ENCODE measurements at places on chromosomes 11 and 22.

GRCh38 chr11:131423688-131424087 is 53.3 kb downstream of the NTM start:
- no peak for DNase-seq

DNA sequence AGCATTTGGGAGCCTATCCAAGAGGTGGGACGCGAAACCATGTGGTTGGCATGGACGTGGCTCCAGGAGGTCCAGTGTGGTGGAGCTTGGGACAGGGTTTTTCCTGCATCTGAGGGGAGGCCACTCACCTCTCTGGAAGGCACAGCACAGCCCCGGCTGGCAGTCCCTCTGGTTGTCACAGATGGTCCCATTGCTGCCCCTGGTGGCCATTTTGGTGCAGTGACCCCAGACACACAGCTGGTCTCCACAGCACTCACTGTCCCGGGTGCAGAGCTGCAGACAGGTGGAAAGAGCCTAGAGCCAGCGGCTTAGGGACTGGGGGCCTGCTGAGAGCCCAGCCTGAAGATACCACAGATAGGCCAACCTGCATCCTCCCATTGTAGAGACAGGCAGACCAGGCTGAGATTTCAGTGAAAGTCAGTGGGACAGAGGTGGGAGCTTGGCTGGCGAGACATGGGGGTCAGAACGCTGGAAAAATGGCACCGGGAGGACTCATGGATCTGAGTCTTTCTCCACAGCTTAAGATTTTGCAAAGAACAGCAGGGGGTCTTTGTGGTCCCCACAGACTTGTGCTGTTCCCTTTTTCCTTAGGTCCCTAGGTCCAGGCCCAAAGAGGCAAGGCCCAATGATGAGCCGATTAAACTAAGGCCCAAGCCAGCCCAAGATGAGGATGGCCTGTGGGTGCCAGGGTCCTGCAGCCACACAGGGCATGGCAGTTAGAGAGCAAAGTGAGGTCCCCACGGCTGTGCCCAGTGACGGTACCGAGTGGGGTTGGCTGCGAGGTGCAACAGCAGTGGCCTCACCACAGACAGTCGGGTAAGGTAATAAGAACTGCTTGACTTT is 41.4 kb downstream of the DKK3 start:
- DNase-seq: peak; percentile 92

DNA sequence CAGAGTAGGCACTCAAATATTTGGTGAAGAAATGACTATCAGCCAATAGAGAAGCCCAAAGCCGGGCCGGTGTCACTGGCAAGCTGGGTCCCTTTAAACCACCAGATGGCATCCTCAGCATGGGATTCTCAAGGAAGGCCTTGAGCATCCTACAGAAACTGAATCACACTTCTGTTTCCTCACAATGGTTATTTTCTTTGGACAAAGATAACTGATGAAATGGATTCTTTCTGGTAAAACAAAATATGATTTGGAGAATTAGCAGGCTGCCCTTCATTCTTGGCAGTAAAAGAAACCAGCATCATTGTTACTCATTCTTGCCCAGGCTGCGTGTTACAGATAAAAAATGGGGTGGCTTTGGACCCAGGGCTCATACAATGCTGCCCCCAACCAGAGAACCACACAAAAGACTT is 30.3 kb upstream of the ASPHD2 start:
- peak; percentile 63 for DNase-seq

DNA sequence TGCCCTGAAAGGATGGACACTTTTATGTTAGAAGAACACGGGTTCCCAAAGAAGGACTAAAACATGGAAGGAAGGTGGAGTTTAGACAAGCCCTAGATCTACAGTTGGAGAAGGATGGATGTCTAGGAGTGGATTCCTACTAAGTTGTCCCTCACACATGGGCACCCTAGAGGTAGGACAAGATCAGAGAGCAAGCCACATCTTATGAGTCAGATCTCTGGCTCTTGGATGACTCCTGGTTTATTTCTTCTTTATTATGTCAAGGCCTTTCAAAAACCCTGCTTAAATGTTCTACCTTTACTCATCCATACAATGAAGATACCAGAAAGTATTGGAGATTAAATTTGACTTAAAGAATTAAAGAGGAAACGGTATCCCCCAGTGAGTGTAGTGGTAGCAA is 34.4 kb downstream of the PRCP start:
- no peak for DNase-seq

DNA sequence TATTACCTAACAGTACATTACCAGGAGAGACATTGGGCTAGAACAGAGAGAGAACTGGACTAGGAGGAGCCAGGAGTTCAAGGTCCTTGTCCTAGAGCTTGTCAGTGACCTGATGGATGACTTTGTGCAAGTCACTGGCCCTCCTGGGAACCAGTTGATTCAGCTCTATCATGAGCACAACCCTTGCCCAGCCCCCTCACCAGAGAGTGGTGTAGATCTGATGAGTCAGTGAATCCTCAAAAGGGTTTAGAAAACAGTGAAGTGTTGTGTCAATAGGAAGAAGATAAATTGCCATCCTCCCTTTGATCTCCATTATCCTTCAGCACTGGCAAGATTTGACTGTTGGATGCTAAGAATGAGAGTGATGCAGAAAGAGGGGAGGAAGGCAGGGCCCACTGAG is 24.3 kb downstream of the NEU3 start:
- no peak for DNase-seq

DNA sequence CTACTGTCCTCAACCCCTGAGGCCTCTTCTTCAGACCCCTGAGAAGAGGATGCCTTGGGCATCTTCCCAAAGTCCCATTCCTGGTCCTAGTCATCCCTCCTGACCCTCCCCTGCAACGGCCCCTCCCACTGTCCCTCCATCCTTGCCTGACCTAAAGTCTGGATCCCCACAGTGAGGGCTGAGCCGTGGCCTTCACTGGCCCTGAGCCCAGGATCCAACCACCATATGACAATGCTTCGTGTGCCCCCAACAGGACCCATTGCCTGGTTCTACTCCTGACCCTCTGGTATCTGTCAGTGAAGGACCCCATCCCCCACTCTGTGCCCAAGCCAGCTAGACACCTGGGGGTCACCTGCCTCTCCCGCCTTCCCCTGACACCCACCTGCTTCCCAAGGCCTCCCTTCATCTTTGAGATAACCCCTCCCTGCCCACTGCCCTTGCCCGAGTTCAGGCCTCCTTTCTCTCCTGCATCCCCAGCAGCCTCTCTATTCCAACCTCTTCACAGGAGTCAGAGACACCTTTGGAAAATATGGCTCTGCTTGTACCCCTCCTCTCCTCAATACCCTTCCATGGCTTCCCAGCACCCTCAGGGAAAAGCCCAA is 48.0 kb downstream of the LRRC32 start:
- no peak for DNase-seq

DNA sequence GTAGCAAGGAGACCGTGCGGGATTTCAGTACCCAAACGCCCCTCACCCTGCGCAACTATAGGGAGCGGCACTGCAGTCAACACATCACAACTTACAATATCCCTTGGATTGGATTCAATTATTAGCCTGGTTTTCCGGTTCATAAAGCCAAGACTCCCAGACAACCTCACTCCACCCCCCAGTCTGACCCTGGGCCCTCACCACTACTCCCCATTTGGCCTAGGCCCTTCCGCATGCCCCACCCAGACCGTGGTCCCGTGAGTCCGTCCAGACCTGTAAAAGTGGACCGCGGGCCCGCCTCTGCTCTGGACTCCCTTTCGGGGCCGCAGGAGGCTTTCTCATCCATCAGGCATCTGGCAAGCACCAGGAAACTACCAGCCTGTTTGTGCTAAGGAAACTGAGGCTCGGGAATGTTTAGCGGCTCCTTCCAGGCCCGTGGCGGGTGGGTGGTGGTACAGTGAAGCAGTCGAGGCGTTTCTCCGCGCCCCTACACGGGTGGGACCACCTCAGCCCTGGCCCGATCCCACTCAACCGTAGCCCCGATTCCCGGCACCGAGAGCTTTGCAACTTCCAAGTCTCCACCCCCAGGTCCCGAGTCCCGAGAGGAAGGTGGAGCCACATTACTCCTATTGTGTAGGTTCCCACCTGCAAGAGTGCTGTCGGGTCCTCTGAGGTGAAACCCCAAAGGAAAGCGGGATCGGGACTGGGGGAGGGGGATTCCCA is 679 bp upstream of the DPP3 start:
- no peak for DNase-seq

DNA sequence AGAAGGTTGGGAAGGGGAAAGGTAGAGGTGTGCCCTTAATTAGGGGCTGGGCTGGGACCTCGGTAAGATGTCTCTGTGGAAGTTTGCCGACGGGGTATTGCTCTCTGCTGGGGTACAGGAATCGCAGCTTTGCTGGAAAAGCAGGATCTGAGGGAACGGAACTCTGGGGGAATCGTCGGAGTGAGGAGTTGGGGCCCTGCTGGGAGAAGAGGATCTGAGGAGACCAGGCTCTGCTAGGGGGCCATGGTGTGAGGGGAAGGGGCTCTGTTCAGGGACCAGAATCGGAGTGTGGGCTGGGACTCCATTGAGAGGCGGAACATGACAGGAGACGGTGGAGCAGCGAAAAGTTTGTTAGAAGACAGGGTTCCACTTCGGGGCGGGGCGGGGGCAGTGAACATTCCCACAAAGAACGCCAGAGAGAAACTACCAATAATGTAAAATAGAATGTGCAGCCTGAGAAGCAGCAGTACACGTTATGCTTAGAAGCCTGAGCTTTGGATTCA is 456 bp downstream of the AAMDC start:
- no peak for DNase-seq

DNA sequence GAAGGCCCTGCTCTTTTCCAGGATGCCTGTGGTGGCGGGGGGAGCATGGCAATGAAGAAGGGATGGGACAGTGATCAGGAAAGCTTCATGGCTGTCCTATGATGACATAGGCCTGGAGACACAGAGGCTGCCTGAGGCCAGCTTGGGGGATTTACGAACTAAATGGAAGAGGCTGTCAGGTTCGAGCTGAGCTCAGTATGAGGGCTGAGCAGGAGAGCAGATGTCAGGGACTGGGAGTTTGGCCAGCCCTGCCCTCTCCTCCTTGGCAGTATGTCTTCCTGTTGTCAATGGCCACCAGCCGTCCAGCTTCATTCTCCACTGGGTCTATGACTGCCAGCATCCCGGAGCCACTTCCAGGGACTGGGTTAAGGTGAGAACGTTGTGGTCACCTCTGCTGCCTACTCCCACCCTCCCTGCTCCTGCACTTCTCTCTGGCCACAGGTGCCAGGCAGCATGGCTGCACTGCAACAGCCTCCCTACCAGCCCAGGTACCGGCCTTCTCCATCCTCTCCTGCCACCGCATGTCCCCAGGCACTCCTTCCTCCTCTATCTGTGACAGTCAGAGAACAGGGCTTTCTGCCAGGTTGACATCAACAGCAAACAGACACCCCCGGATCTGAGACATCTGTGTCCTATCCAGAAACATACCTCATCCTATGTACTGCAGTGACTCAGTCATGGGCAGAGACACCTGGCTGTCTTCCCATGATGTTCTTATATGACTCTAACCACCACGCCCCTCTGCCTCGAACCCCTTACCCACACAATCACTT is 75.1 kb downstream of the KIRREL3 start:
- DNase-seq: peak; percentile 18

DNA sequence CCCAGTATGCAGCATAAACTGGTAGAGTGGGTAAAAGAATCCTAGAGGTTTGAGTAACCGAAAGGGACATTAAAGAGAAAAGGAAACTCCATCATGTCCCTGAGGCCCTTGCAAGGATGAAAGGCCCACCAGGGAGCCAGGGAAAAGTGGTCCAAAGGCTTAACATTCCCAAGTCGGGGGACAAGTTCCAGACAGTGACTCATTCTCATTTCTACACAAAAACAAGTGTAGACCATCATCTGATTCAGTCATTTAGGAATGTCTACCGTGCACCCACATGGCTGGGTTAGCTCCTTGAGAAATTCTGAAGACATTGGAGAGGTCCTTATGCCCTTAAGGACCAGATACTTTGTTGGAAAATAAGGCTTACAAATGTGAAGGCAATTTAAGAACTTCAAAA is 4.8 kb upstream of the NOX4 start:
- DNase-seq: no peak

GRCh38 chr11:15334766-15335165 is 220.0 kb downstream of the INSC start:
- no peak for DNase-seq

- DNase-seq: no peak
Measured at GRCh38 chr11:44978961-44979331, 28.3 kb upstream of the TP53I11 start.

Measured in H9 (cell line).